ENCODE measurements at places on chromosomes 2 and 18.
A peak's percentile ranks its signal among the peaks of the same experiment; 100 is the strongest.

GRCh38 chr18:43919551-43919950 lies 642.3 kb upstream of the SYT4 start:
- DNase-seq, result no peak

GRCh38 chr2:120986898-120987650 lies 251.4 kb downstream of the GLI2 start:
- DNase-seq, result no peak

DNA sequence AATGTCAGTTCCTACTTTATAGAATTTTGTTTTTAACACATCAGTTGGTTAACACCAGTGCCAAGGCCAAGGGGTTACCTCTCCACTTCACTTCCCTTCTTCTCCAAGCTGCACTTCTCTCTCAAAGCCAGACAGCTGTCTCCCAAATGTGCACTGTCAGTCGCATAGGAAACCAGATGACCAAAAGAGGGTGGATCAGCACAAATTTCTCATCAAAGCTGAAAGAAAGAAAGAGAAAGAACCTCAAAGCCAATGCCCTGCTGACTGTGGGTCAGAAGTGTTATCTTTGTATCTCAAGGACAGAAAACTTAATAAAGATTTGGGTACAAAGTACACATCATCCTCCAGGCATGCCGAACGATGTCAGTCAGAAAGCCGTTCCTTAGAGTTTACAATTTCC lies 32.2 kb downstream of the SPATS2L start:
- no peak for DNase-seq

DNA sequence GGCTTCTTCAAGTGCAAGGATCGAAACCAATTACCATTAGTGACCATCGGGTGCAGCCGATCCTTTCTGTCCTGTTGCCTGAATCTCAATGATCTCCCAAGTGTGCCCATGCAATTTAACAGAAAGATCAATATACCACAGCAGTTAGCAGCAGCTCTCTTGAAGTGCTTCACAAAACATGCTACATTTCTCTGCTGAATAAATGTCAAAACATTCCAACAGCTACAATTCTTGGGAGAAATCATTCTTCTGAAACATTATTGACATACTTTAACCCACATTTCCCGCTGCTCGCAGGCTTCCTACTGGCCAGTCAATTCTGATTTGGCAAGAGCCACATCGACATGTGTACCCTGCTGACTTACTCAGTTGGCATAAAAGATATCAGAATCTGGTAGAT lies 907.7 kb downstream of the TMEM182 start:
- DNase-seq, result no peak

GRCh38 chr2:196534495-196534894 lies 105.0 kb upstream of the CCDC150 start:
- DNase-seq, result no peak

DNA sequence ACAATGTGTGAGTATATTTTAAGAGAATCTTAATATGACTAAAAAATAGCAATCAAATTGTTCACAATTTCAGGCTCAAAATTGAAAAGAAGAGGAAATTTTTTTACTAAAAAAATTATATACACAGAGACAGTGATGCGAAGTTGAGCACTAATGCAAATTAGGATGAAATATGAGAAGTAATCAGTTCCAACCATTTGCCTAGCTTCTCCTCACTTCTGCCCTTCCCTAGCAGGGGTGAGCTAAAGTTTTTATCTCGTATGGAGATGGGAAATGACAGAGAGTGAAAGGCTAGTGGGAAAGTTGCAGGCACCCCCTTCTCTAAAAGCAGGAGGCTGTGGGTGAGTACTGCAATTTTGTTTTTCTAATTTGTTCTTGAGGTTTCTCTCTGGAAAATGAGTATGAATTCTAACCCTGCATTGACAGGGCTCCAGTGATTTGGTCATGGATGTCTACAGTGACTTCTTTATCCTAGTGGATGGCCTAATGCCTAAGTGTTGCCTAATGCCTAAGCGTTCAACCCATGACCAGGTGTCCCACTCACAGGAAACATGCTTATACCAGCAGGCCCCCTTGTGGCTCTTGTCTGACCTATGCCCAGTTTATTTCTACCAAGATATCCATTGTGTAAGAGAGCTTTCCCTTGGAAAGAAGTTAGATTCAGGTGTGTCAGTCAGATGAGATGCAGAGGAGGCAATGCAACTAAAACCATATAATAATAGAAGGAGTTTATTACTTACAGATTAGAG lies 78.0 kb upstream of the HNMT start:
- peak; percentile 35 for DNase-seq

- DNase-seq, result no peak
These were observed 167.3 kb downstream of the TMEM18 start for GRCh38 chr2:509888-510287.

DNA sequence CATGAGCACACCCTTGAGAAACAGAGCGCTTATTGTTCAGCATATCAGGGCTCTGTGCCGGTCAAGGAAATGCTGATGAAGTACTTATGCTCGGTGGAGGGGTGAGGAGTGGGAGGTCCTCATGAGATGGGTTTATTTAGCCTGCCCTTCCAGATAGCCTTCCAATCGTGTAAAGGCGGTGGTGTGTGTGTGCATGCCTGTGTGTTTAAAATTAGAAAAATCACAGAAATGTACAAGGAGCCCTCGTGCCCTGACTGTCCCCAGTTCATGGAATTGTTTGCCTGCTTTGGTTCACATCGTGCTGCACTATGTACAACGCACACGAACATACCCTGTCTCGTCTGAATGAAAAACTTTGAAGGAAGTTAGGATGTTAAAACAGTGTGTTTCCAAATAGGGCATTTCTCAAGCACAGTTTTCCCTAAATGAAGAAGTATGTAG lies 158.6 kb downstream of the AQP4 start:
- DNase-seq, result no peak

DNA sequence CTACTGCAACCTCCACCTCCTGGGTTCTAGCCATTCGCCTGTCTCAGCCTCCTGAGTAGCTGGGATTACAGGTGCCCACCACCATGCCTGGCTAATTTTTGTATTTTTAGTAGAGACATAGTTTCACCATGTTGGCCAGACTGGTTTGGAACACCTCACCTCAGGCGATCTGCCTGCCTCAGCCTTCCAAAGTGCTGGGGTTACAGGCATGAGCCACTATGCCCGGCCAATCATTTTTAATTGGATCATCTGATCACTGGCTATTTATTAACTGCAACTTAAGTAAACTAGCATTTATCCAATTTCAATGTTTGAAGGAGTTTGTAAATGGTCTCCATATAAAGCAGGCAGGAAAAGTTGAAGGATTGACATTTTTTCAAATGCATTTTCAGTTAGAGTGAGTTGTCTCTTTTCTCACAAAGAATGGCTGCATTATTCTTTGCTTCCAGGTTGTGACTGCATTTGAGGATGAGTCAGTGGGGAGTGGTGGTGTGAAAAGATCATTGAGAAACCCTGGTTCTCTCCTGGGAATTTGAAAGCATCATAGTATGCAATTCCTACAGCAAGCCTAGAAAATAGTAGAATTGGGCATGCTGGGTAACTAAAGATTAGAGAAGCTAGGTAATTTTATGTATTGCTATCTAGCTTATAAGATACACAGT lies 431.1 kb upstream of the ZEB2 start:
- DNase-seq, result peak; percentile 95

DNA sequence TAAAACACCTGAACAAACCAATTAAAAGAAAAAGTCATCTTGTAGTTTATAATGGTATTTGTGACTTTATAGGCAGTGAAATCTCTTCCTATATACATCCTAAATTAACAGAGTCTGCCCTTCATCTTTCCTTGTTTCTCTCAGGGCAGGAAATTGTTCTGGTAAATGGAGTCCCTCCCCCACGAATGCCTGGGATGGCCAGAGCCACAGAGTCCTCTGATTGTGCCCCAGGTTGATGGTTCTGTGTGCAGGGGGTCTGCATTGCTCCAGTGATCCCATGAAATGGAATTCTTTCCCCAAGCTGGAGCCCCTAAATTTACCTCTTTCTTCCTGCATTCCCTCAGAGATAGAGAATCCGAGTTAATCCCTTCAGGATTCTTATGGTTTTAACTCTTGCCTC lies 155.5 kb downstream of the MTX2 start:
- no peak for DNase-seq

GRCh38 chr18:79434607-79435401 lies 39.1 kb downstream of the NFATC1 start:
- DNase-seq, result no peak
